HuH-7.5 (cell line): ENCODE measurements at places on chromosomes 4 and X.
A peak's percentile ranks its signal among the peaks of the same experiment; 100 is the strongest.

DNA sequence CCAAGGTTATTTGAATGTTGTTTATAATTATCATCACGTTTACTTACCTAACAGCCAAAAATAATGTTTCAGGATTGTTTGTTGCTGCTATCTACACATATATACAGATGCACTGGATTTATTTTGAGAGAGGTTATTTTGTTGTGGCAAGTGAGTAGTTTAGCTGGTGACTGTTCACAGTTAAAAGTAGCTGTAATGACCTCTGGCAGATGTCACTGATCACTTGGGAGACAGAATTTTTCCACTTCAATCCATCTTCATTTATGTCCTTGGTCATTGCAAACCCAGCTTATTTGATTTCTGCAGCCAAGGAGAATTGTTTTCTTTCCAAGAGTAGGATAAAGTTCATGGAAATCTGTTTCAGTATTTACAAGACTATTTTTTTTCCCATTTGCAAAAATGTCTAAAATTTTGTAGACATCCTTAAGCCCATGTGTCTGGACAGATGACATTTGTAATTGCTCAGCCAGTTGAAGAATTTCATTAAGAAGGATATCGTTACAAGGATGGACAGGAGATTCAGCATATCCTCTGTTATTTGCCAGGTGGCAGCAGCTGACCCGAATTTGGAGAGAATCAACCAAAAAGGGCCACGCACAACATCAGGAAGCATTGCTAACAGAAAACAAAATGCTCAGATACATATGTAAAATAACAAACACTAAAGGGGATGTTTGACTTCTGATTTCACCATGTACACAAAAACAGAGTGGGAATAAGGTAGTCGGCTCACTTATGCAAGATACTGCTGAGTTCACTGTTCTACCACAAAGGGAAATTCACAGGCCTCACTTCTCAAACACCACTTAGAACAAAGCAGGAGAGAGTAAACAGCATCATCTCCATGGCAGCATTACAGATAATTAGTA, 64.5 kb downstream of the GPRIN3 start:
- no peak for DNase-seq

GRCh38 chr4:32196950-32197688, 1477.0 kb downstream of the PCDH7 start:
- DNase-seq: no peak

DNA sequence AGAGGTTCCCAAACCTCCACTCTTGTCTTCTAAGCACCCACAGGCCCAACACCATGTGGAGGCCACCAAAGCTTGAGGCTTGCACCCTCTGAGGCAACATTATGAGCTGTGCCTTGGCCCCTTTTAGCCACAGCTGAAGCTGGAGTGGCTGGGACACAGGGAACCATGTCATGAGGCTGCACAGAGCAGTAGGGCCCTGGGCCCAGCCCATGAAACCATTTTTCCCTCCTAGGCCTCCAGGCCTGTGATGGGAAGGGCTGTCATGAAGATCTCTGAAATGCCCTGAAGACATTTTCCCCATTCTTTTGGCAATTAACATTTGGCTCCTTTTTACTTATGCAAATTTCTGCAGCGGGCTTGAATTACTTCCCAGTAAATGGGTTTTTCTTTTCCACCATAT, 14.8 kb downstream of the RBMXL3 start:
- DNase-seq: no peak

- DNase-seq: no peak
These were observed 127.7 kb upstream of the RPS6KA3 start for GRCh38 chrX:20394451-20394850.

DNA sequence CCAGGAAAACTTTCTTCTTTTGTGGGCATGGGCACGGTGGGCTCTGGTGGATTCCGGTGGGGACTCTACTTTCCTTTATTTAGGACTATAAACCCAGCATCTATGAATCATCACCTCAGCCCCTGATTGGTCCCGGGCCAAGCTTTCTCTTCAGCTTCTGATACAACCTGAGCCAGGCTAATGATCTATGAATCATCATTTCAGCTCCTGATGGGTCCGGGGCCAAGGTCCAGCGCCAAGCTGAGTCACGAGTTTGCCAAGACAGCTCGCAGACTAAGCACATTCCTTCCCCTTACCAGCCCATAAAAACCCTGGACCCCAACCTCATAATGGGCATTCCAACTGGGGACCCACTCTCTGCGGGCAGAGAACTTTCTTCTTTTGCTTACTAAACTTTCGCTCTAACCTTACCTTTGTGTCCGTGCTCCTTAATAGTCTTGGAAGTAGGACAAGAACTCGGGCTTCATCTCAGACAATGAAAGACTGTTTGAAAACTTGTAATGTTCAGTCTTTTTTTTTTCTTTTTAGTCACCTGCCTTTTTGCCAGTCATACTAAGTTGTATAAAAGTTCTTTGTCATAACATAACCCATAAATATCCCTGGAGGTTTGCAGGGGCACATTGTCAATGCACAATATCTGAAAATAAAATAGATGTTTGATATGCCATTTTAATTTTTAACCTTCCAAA, 904.9 kb upstream of the EPHA5 start:
- peak; percentile 29 for DNase-seq

- no peak for DNase-seq
These were observed 160.0 kb upstream of the SPRY1 start for GRCh38 chr4:123236606-123237005.

DNA sequence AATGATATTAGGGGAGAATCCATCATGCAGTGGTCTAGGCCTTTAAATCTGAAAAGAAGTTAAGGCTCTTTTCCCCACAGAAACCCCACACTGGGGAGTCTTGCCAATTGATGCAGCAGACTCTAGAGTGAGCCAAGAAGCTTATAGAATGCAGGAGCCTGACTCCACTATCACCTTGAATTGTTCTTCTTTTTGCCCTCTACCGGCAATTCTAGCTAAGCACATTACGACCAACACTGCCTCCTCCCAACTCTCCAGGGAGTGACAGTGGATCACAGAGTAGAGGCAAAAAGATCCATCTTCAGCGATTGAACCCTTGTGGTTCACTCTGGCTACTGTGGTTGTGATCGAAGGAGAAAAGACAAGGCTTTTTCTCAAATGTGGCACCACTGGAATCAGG, 331.5 kb downstream of the NKX6-1 start:
- no peak for DNase-seq

- no peak for DNase-seq
These were observed 42.5 kb downstream of the VGLL1 start for GRCh38 chrX:136574548-136574947.

DNA sequence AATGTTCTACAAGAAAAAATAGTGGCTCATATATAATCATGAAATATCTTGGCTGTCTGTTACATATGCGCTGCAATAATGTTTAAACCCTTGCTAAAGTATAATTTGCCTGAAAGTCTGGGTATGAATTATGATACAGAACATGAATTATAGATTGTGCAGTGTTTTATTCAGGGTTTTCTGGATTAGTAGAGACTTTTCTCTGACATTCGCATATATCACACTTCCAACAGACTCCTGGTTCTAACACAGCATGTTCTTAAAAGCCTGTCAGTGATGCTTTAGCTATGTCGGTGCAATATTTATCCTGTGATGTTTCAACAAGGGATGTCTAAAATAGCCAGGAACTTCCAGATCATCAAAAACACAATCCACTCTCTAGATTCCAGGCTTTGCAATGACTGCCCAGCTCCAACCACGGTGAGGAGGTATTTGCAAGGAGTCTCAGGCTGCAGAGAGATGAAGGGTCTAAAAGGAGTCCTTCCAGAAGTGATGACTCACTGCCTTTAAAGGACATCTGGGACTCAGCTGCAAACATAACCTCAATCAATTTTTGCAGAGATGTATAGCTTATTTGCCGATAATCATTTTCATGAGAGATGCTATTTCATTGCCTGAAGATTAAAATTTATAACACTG, 69.4 kb downstream of the RWDD4 start:
- no peak for DNase-seq

GRCh38 chr4:80115368-80116181, 42.5 kb upstream of the ANTXR2 start:
- DNase-seq: no peak

DNA sequence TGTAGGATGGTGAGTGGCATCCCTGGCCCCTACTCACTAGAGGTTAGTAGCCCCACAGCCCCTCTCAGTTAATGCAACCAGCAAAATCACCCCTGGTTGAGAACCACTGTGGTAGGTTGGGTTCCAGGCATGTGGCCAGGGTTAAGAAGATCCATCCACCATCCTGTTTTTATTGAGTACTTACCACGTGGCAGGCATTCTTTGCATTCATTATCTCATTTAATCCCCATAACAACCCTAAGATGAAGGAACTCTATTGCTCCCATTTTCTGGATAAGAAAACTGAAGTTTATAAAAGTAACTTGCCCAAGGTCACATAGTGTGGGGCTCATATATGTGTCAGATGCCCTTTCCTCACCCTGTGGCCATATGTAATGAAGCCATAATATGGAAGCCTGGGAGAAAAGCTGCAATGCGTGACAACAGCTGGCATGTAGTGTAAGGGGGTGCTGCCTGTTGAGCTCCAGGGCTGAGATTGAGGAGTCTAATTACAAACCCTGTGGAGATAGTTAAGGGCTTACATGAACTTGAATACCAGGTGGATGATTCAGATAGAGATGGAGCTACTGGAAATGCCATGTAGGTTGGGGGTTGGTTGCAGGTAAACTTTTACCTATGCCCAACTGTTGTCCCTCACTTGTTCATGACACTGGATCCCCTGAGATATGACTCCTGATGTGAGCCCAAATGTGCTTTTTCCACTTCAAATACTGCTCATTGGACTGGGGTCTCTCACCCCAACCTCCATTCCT, 100.2 kb upstream of the PGRMC2 start:
- no peak for DNase-seq

GRCh38 chr4:153221783-153222706, 17.8 kb downstream of the TRIM2 start:
- peak; percentile 46 for DNase-seq

DNA sequence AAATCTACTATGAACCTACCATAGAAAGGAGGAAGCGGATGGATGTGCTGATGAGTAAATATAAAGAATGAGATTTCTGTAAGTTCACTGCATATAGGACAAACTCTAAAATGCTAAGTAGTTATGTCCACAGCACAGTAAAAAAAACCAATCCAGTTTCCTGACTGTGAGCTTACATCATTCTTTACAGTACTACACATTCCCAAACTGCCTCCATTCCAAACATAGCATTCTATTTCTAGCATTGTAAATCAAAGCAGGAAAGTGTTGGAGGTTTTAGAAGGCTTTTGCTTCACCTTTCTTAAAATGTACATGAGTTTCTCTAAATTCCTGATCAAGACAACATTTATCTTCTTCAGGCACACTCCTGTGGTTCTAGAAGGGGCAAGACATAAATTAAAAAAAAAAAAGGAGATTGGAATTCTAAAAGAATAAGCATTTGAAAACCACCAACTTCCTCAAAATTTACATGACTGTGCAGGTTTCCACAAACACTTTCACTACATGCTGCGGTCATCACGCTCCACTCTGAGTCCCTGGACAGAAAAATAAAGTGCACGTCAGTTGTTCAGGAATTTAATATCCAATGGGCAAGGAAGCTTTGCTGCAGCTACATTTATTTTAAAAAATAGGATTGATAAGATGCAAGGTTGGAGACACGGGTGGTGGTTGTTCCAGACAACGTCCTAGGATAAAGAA, 297.6 kb upstream of the STS start:
- DNase-seq: no peak

DNA sequence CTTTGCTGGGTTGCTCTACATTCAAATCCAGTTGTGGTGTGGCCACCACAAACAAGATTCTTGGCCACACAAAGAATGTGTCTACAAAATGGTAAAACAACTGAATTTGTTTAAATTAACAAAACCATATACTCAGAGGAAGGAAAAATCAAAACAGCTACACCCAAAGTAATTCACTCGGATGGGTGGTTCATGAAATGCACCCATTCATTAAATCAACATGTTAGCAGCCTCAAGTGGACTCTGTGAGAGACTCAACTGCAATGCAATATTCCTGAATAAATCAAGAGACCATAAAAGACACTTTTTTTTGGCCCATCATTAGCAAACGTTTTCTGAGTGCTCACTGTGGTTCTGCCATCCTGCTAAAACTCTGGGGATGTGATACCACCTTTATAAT, 11.2 kb upstream of the AMELX start:
- DNase-seq: no peak

DNA sequence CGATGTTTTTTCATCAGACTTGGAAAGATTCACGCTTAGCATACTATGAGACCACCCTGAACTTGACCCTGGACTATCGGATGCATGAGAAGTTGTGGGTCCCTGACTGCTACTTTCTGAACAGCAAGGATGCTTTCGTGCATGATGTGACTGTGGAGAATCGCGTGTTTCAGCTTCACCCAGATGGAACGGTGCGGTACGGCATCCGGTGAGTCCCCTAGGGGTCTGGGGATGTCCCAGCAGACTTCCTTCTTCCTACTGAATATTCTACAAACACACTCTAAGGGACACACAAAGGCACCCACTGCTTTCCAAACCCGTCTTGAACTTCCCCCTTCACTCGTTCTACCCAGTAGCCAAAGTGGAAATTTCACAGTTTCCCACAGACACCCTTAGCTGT, 9.3 kb downstream of the GABRQ start:
- no peak for DNase-seq

- no peak for DNase-seq
These were observed 81.1 kb downstream of the DLG3 start for GRCh38 chrX:70525733-70526132.

- no peak for DNase-seq
These were observed 209.2 kb downstream of the GLUD2 start for GRCh38 chrX:121256647-121257046.

DNA sequence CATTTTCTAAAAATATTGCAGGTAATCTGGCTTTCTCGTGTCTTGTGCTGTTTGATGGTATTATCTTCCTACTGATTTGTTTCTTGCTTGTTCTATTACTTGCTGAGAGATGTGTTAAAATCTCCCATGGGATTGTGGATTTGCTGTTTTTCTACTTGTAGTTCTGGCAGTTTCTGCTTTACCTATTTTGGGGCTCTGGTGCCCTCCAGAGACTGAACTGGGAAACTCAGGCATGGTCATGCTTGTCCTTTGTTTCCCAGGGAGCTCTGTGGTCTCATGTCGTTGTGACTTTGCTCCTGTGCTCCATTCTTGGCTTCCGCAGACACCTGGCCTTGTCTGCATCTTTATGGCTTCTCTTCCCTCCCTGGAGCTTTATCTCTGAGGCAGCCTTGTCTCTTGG, 39.5 kb downstream of the NSD2 start:
- peak; percentile 29 for DNase-seq

GRCh38 chr4:112418092-112418491, 97.9 kb downstream of the NEUROG2 start:
- no peak for DNase-seq

- DNase-seq: no peak
These were observed 32.8 kb downstream of the TRMT44 start for GRCh38 chr4:8473198-8473919.

GRCh38 chr4:177862541-177863176, 420.4 kb upstream of the AGA start:
- no peak for DNase-seq

- no peak for DNase-seq
These were observed 28.8 kb downstream of the COL4A5 start for GRCh38 chrX:108468486-108468885.
